ENCODE measurements at places on chromosomes 4 and X.

DNA sequence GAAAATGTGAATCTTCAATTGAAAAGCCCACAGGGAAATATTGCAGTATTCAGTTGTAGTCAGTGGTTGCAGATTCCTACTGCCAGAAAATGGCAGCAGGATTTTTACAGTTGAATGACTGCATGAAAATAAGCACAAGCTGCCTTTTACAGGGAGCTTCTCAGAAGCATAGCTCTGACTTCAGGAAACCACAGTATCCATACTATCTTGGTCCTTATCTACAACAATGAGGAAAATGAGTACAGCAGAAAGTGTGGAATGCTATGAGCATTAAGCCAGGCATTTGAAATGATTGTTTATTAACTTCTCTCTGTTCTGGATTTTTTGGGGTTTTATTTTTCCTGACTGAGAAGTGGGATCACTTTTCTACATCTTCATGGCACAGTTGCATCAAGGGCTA lies 34.6 kb upstream of the PRRG1 start:
- no peak for DNase-seq

DNA sequence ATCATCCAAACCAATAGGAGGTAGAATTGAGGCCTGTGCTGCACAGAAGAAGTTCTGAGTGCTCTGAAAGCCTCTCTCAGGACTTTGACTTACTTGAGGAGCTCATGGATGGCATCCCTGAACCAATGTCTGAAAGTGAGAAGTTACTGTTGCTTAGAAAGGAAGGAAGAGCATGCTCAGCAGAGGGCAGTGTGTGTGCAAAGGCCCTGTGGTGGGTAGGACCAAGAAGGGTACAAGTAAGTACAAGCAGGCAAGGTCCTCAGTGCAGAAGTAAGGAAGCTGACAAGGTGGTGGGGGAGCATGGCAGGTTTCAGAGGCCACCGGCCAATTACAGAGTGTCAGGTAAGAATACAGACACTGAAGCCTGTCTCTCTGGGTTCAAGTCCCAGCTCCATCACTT lies 31.4 kb upstream of the LGI2 start:
- no peak for DNase-seq

GRCh38 chr4:108355902-108356535 lies 187.3 kb upstream of the LEF1 start:
- no peak for DNase-seq

GRCh38 chr4:155411546-155411945 lies 34.8 kb upstream of the MAP9 start:
- DNase-seq, result no peak

DNA sequence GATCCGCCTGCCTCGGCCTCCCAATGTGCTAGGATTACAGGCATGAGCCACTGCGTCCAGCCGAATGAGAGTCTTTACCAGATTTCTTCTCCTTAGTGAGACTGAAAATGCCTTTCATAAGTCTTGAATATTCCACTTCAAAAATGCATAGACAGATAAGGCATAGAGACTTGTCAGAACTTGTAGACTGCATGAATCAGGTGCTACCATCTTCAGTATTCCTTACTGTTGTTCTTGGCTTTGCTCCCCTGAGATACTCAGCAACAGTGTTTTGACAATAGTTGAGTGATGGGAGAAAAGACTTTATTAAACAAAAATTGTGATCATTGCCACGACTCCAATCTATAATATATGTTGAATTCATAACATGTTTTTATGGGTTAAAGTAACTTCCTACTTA lies 11.0 kb downstream of the TKTL2 start:
- DNase-seq, result no peak

DNA sequence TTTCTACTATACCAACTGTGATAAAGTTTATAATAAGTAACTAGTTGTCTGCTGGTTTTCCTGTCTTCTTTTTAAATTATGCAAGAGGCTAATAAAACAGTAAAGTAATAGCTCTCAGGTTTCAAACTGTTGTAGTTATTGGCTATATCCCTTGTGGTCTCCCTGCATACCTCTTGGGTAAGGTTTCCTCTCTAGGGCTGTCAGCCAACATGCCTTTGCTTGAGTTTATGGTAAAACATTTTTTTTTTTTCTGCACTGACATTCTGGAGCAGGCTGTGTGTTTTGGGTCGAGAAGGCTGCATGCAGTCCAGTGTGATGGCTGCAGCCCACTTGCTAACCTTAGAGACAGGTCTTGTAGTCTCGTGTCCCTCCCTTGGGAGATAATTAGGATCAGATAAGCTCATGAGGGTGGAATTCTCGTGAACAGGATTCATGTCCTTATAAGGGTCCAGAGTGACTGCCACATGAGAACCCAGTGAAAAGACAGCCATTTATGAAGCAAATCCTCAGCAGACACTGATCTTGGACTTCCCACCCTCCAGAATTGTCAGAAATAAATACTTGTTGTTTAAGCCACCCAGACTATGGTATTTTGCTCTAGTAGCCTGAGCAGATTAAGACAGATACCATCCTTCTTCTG lies 831.2 kb downstream of the CCSER1 start:
- DNase-seq, result no peak

- no peak for DNase-seq
Observed at GRCh38 chrX:1430451-1430850, 22.3 kb downstream of the ASMTL start.

DNA sequence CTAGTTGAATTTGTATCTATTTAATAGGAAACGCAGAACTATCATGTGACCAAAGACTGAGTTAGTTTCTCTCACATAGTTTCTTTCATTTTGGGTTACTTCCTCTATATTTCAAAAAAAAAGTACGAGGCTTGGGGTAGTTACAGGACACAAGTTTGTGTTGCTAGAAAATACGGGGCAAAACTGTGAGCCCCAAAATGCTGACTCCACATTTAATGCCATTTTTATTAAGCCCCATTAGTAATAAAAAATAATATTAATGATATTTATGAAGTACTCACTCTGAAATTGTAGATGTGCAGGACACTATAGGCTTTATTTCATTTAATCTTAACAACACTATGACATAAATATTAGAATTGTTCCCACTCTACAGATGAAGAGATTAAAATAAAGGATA lies 268.6 kb downstream of the DTHD1 start:
- DNase-seq, result no peak

- DNase-seq, result no peak
Observed at GRCh38 chr4:92520563-92520962, 216.8 kb downstream of the GRID2 start.

DNA sequence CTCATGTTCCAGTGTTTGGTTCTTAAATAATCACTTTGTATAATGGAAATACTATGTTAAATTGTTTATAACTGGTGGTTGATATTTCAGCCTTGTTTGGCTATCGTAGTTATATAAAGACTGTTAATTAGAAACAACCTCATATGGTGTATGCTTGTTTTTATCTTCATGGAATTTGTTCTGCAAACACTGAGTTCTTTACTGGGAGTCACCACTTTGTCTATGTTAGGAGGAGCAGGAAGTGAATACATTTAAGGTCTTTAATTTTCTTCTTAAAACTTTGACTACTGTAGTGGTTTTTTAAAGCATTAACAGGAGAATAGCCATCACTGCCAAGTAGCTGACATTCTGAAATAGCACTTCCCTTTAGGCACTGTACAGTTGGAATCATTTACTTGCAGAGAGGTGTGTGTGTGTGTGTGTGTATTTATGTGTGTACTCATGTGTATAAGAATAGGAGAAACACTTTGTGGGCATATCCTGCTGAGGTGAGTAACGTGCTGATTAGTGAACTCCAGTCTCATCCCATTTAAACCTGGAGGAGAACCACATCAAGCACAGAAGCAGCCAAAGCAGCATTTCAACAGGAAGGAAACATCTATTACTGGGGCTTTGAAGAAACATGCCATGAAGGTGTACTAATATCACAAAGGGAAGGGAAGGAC lies 37.8 kb downstream of the TET2 start:
- no peak for DNase-seq

DNA sequence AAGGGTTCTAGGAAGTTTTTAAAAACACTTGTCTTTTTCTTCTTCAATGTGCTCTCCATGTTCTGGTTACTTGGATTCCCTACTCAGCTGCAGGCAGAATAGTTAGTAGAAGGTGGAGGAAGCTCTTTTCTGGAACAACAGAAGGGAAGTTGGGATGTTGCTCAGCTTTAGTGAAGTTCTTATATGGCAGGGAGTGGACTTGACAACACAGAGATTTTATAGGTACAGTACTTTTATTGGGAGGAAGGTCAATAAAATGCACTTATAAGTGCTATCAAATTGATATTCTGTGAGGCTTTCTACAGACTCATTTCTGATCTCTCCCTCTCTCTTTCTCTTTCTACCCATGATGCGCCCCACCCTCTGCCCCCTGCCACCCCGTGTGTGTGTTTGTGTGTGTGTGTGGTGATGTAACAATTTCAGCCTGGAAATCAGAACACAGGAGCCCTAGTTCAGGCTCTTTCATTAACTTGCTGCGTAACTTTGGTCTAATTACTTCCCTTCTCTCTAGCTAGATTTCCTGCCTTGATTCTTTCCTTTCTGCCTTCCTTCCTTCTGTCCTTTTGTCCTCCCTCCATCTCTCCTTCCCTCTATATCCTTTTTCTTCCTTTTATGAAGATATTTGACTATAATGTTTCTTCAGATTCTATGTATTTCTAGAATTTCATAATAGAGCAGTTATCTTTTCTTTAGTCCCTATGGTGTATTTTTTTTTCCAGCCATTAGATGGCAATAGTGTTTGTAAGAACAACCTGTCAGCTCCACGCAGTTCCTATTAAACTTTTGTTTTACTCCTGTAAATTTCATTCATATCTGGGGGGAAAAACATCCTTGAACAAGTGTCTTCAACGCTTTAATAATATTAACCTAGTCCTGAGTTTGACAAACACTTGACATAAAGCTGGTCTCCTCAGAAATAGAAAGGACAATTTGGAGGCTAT lies 37.1 kb downstream of the HEPH start:
- no peak for DNase-seq

- no peak for DNase-seq
Observed at GRCh38 chr4:110484767-110485166, 8.8 kb downstream of the ENPEP start.

DNA sequence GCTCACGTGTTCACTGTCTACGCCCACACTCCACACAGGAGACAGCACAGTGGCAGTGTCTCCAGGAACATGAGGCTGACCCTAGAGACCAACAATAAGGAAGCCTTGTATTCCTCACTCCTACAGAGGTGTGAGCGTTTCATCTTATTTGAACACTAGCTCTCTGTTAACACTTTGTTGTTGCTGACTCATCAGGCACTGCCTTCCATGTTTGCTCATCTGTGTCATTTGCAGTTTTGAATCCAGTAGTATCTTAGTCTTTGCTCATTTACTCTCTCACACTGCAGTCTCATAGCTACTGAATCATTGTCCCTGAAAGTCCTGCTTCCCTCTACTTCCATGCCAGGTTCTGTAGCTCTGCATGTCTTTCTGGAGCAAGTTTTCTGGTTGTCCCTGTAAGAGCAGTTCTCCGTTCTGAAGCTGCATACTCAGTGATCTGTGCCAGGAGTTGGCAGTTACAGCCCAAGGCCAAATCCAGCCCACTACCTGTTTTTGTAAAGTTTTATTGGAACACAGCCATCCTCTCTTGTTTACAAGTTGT lies 80.3 kb upstream of the DCLK2 start:
- DNase-seq, result no peak

DNA sequence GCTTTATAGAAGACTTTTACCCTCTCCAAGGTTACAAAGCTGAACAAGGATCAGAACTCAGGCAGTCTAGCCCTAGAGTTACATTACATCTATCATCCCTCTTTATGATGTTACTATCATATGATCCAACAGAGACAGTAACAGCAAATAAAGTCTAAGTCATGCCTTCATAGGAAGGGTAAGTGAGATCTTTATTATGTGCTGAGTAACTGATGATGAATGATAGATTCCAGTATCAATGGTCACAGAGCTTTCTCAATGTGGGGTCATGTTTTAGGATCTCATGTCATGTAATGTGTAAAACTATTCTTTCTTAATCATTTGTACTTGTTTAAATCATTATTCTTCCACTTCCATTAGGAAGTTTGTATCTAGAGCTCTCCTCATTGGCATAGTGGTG lies 22.8 kb downstream of the ELOVL6 start:
- no peak for DNase-seq

GRCh38 chr4:113256946-113257345 lies 207.5 kb downstream of the ANK2 start:
- DNase-seq, result no peak

- DNase-seq, result no peak
Observed at GRCh38 chrX:155086202-155086840, 15.0 kb downstream of the BRCC3 start.

GRCh38 chr4:187995322-187996207 lies at the start of gene ZFP42:
TSS of gene ZFP42 (plus strand) at chr4:187995771. CDS start at chr4:188002808, 7,037 bp downstream.
- no peak for DNase-seq

- DNase-seq, result no peak
Observed at GRCh38 chr4:13415068-13415785, 68.9 kb downstream of the RAB28 start.

GRCh38 chr4:48620093-48620492 lies 130.0 kb downstream of the ZAR1 start:
- no peak for DNase-seq

- DNase-seq, result no peak
Observed at GRCh38 chrX:141732031-141732430, 33.5 kb upstream of the SPANXD start.

DNA sequence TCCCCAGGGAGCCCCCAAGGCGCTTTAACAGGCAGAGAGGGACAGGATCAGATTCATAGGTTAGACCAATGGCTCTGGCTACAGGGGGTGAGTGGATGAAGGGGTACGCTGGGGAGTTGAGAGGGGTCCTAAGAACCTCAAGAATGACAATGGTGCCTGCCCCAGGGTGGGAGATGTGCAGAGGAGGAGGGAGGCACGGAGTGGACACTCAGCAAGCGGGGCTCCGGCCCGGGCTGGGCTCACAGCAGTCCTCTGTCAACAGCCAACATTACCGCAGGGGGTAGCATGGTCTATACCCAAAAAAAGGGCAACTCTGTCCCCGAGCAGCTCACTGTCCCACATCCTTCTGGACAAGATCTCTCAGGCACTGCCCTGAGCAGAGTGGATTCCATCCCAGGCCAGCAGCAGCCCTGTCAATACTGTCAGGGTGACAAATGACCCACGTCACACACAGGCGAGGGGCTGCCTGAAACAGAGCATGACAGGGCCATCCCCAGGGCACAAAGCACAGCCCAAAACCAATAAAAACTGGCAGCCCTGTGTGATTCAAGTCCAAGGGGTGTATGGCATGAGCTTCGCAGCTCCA lies 47.7 kb upstream of the PPP2R2C start:
- DNase-seq, result no peak

GRCh38 chrX:11976663-11977062 lies 161.6 kb upstream of the FRMPD4 start:
- no peak for DNase-seq

DNA sequence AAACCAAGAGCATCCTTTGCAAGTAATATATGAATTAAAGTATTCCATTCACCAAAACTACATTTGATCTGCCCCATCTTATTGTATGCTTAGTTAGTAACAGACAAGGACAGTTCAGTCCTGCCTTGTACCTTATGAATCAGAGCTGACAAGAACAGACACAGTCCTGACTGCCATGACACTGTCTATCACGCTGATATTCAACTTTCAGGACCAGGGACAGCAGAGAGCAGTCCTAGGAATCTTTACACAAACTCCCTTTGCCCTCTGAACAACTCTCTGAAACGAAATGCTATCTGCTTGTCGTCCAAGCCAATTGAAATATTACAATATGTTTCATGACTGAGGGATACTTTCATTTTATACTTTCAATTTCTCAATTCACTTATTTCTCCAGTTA lies 268.6 kb upstream of the VCX start:
- DNase-seq, result no peak

GRCh38 chr4:2073808-2074481 lies 14.8 kb downstream of the NAT8L start:
- no peak for DNase-seq

- no peak for DNase-seq
Observed at GRCh38 chrX:23904096-23904495, 3.6 kb downstream of the APOO start.

All from hematopoietic multipotent progenitor cell (in vitro differentiated cells).